ENCODE measurements at places on chromosomes 13 and 19.

GRCh38 chr13:93522501-93522900, 295.9 kb downstream of the GPC6 start:
- DNase-seq, result no peak

- no peak for DNase-seq
Measured at GRCh38 chr13:32284927-32285632, 30.1 kb downstream of the ZAR1L start.

DNA sequence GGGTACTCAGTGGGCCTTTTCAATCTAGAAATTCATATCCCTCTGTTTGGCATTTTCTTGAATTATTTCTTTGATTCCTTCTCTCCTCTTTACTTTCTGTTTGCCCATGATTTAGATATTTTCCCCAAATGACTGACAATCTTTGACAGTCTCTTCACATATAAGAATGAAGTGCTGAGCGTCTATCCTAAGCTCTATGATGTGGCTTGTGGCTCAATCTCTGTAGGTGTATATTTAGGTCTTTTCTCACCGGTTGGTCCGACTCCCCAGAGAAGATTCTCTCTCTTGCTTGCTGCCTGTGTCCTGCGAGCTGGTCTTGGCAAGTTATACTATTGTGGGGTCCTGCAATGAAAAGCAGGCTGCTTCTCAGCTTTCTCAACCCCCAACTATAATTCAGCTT, 29.0 kb downstream of the FLT3 start:
- no peak for DNase-seq

- no peak for DNase-seq
Measured at GRCh38 chr19:41554907-41555306, 21.1 kb upstream of the CEACAM21 start.

DNA sequence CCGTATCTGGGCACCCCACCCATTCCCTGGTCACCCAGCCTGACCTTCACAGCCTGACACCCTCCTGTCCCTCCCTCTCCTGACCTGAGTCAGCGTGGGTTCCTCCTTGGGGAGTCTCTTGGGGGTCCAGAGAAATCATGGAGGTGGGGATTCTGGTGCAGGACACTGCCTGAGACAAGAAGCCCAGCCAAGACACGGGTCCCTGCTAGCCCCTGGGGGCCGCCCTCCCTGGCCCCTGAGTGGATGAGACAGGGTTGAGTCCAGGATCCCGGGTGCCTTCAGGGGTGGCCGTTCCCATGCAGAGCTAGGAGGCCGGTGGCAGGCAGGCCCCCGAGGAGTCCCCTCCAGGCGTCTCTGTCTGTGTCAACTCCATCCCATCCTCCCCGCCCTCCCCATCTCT, 1.6 kb downstream of the MAP2K7 start:
- no peak for DNase-seq

DNA sequence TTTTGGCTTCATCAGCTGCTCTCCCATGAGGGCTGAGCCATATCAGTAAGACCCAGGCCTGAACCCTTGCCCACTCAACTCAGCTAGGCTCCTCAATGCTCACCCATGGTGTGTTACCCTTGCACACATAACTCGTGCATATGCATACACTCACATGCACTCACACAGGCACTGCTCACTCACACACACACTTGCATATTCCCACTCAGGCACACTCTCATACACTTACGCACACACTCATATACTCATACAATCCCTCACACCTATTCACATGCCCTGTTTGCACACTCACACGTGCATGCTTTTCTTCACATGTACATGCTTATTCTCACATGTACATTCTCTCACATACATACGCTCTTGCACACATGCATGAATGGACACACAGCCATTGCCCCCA, 93.8 kb downstream of the SLC7A1 start:
- no peak for DNase-seq

DNA sequence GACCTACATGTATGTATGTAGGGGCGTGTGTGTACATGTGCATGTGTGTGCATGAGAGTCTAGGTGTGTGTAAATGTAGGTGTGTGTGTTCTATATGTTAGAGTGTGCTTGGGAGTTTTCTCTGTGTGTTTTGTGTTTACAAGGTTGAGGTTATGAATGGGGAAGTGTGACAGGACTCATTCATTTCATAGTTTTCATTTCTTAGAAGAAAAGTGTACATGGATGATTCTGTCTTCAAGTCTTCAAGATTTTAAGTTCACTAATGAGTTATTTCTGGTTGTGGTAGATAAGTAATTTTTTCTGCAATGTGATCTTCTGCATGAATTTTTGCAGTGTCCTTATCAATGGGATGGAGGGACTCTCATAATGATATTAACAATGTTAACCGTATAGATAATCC, 118.2 kb upstream of the SLC10A2 start:
- no peak for DNase-seq

DNA sequence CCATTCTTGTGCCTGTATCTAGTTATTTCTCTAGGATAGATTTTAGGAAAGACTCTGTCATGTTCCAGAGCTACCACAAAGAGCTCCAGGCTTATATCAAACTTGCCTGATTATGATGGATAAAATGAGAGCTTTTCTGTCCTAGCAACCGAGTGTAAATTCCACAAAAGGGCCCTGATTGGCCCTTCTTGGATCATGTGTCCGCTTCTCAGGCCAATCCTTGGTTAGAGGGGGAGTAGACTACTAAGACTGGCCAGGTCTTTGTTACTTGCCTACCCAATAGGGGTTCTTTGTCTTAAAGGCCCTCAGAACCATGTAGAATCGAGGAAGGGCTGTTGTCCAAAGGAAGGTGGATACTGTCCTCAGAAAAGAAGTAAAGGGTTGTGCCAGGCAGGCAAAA, 2.4 kb downstream of the DHX34 start:
- DNase-seq, result no peak

GRCh38 chr19:43934055-43934984, 762 bp downstream of the ZNF45 start:
- no peak for DNase-seq

DNA sequence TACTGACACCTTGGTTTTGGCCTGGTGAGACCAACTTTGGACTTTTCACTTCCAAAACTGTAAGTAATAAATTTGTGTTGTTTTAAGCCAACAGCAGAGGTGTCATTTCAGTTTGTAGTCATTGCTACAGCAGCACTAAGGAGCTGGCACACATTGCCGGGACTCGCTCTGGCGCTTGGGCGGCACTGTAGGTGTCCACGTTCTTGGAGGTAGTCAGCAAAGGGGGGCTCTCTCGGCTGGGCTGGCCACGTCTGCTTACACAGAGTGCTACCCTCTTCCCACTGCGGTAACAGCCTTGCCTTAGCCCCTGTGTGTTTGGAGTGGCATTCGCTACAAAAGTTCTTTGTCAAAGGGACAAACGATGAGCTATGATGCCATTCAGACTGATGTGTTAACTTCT, 44.7 kb downstream of the HTR2A start:
- no peak for DNase-seq

- DNase-seq, result peak; percentile 1
Measured at GRCh38 chr19:32550666-32551065, 30.3 kb upstream of the PDCD5 start.

DNA sequence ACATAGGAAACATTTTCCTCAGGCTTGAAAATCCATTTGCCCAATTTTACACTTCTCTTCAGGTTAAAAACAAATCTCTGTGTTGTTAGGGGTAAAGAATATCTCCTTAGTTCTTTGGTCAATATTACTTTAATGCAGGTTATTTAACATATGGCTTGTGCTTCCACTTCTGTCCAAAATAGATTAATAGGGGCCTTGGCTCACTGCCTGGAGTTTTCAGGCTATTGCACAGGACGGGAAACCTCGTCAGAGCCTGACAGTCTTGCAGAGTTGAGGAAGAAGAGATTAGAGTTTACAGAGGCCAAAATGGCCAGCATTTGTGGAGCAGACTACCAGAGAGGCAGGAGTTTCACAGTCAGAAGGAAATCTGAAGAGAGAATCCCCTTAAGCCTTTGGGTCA, 863.9 kb upstream of the GPC6 start:
- no peak for DNase-seq

DNA sequence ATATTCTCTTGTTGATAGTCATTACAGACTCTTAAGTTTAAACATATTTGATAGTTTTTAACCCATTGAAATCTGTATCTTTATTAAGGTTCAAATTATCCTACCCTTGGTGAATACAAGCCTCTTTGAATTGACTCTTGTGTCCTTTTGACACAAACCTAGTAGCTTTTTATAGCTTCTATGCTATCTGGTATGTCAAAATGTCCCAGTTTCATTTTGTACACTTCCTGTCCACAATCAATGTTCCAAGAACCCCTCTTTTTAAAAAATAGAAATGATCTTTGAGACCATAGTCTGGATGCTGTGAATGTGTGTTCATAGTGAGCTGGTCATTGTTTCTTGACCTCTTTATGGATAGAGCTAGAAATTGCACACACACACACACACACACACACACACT, 39.2 kb upstream of the FGF14 start:
- no peak for DNase-seq

DNA sequence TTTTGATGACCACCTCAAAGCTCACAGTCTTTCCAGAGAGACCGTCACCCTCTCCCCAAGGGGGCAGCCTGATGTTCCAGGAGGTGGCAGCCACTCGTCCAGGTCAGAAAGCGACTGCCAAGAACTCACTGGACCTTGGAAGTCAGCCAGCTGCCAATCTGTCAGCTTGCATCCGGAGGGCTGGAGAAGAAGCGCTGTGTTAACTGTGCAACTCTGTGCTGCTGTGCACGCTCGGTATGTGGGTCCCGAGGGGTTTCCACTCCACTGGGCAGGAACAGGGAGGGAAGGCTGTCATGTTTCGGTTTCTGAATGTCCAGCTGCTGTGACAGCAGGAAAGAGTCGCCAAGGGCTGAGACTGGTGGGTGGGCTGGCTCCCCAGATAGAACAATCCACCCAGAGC, 89.2 kb downstream of the CACNA1A start:
- no peak for DNase-seq

DNA sequence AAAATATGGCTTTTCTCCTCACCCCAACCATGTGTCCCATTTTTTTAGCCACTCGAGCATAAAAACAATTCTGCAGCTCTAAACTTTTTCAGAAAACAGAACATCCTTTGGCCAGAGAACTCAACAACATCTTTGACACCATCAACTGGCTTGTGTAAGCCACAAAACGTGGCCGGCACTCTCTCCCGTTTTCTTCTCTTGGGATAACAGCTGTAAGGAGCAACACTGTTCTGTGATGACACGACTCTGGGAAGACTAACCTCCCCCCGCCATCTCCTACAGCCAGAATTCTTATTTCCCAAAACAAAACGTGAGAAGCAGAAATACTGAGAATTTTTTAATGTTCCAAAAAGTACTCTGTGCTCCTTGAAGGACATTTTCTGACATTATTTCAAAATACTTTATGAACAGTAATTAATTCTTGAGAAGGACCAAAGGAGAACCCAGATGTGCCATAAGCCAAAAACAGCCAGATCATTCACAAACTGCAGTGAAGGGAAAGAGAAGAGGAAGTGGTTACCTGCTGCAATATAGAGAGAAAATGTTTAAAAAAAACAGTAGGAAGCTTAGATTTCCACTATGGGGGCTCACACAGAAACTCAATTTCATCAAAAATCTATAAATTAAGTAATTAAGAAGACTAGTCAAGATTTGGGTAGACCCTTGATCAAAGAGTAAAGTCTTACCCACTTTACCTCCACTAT, 25.8 kb downstream of the COL4A1 start:
- no peak for DNase-seq

DNA sequence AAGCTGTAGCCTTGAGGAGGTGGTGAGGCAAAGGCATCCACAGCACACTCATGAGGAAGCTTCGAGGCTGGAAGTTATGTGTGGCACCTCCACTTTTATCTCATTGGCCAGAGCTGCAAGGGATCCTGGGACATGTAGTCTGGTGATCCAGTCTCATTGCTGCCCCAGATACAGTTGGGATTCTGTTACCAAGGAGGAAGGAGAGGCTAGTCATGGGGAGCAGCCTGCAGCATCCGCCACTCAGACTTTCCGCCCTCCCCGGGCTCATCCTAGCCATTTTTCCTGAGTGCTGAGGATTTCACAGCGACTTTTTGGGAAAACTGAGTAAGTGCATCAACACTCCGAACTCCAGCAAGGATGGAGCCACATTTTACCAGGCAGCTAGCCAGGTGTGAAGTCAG, 74.4 kb downstream of the DPF1 start:
- DNase-seq, result no peak

DNA sequence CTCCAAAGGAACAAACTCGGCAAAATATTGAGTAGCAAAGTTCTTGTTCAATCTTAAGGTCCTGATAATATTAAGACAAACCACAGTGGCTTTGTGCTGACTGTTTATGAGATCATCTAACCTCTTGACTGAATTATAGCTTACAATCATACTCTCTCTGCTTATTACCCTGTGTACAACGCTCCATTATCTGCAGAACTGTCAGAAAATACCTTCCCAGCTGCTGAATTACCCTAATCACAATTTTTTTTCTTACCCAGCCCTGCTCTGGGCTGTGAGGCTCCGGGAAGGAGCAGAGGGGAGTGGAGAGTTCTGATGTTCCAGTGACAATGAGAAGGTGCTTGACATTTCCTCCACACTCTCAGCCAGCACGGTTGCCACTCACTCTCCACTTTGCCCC, 64.8 kb downstream of the DCT start:
- DNase-seq, result no peak

DNA sequence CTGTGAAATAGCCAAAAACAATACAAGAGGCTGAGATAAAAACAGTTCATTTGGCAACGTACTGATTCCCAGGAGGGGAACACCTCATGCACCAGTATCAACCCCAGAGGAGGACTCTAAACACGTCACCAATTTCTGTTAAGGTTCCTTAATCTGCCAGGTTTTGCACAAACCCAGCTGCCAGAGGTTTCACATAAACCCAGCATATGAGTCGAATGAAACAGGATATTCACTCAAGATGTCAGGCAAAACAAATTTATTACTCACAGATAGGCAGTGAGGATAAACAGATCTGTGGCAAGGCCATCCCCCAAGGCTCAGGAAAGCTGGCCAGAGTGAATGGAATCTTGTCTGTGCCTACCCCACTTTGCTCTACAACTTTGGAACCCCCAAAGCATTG, 210.9 kb downstream of the GPC5 start:
- no peak for DNase-seq

GRCh38 chr13:77434289-77434688, 101.2 kb upstream of the SCEL start:
- no peak for DNase-seq

DNA sequence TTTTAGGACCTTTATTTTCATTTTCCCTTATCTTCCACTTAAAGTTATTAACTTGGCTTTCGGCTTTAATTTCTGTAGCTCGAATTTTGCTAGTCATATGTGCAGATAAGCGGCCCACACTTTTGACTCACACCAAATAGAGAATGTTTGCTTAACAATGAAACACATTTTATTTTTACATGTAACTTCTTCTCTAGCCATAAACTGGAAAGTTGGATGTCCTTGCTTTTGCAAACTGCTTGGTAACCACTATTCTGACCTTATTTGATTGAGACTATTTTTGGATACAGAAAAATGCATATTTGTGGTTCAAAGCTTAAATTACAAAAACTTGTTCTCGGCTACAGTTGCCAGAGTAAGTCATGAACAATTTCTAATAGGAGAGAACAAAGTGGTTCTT, 600.0 kb downstream of the KCTD12 start:
- DNase-seq, result no peak

- DNase-seq, result no peak
Measured at GRCh38 chr13:87777387-87777786, 106.2 kb downstream of the SLITRK5 start.

- DNase-seq, result no peak
Measured at GRCh38 chr13:28718196-28718542, 601 bp downstream of the SLC46A3 start.

Data from mesenteric fat pad (tissue), 1 donor.